ENCODE measurements at places on chromosomes 5 and 9.
A peak's percentile ranks its signal among the peaks of the same experiment; 100 is the strongest.

GRCh38 chr5:57532513-57533497 lies 50.2 kb upstream of the ACTBL2 start:
- no peak for DNase-seq

- DNase-seq, result no peak
These were observed 84.9 kb downstream of the PPIC start for GRCh38 chr5:122951658-122952057.

- no peak for DNase-seq
These were observed 113.0 kb downstream of the UGCG start for GRCh38 chr9:112009656-112010055.

DNA sequence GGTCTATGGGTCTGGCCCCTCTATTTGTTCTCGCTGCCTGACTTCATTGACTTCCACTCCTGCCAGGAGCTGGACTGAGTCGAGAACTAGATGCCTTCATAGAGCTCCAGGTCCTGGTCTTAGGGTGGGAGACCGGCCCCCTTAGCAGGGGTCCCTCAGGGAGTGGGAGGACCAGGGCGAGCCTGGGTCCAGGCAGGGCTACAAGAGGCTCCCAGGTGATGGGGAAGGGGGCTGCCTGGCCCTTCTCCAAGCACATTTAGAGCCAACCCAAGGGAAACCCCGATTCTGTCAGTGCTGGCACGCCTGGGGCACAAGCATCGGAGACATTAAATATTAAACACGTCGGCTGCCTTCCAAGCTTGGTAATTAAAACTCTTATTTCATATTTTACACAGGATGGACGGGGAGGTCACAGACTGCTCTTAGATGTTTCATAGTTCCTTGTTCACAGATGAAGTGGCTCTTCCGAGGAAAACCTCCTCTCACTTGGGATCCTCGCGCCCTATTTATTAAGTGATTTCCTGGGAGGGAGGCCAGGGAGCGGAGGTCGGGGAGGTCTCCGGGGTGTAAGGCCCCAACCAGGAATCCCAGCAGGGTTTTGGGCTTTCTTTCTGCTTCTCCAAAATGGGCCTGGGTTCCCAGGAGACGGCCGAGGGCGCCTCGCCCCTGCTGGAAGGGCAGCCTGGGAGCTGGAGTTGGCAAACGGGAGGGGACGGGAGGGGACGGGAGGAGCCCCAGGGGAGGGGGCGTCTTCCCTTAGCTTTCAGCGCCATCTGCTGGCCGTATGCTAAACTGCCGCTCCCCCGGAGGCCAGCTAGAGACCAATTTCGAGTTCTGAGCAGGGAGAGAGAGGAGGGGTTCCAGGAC lies 23.4 kb upstream of the ZBTB43 start:
- DNase-seq, result peak; percentile 81

DNA sequence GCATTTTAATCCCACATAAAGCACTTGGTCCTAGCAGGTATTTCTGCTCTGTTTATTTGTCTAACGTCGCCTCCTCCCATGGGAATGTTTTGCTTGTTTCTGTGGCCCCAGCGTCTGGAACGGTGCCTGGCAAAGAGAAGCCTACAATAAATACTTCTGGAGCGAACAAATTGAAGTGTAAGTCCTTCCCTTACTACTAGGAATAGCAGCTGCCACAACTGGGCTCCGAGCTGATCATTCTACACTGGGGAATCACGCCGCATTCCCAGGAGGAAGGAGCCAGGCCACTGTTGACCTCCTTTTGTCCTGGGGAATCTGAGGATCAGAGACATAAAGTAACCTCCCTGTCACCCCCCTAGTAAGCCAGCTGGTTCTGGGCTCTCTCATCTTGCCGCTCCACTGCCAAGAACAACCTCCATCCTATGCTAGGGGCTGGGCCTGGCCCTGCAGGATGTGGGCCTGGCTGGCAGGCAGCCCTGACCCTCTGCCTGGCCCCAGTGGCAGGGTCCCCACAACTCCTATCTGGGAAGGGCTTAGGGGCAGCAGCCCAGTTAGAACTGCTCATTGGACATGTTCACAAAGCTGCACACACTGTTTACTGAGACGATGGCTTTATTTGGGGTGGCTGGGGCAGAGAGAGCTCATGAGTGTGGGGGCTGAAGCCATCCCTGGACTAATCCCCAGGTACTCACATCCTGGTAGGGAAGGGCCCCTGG lies 82.8 kb downstream of the GTF3C4 start:
- DNase-seq, result no peak

DNA sequence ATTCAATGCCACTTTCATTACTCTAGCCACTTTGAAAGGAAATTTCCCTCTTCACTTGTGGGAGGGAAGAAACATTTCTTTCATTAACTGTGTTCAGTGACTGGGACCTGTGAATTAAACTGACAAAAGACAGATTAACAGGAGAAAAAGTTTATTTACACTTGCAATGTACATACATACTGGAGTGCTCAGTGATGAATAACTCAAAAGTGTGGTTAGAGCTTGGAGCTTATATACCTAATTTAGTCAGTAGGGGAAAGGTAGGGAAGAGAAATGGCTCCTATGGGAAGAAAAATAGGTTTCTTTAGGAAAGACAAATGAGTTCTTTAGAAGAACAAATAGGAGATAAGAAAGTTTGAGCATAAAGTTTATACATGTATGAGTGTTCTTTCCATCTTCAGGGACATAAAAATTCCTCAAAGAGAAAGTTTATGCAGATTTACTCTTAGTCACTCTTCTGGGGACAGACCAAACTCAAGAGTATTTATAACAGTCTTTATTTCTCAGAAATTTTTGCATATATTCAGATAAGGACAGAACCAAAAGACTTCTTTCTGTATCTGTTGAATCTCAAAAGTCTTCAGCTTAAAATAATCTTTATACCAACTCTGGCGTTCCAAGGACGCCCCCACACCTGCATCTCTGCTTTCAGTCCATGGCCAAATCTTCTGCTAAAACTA lies 120.0 kb upstream of the RAI14 start:
- no peak for DNase-seq

GRCh38 chr5:127585661-127586060 lies 63.2 kb upstream of the CTXN3 start:
- DNase-seq, result no peak

- no peak for DNase-seq
These were observed 95.8 kb upstream of the RARS1 start for GRCh38 chr5:168390491-168390890.

DNA sequence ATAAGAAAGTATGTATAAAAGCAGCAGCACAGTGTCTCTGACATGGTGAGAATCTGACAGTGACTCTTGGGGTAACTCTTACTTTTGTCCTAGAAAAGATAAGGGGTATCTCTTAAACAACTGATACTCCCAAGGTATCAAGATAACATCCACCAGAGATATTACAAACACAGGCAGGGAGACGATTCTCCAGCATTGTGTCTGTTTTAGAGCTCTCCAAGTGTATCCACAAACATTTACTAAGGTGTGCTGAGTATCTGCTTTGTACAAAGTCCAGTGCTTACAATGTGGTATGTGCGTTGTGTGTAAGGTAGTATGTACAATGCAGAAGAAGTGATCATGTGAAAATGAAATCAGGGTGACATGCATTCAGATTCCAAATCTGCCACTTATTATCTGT lies 4.4 kb upstream of the TMEM245 start:
- no peak for DNase-seq

- DNase-seq, result no peak
These were observed 53.8 kb upstream of the SNCAIP start for GRCh38 chr5:122258241-122258640.

- no peak for DNase-seq
These were observed 348.9 kb upstream of the ISL1 start for GRCh38 chr5:51034222-51034901.

- DNase-seq, result no peak
These were observed 2.3 kb downstream of the DENND4C start for GRCh38 chr9:19232823-19233194.

DNA sequence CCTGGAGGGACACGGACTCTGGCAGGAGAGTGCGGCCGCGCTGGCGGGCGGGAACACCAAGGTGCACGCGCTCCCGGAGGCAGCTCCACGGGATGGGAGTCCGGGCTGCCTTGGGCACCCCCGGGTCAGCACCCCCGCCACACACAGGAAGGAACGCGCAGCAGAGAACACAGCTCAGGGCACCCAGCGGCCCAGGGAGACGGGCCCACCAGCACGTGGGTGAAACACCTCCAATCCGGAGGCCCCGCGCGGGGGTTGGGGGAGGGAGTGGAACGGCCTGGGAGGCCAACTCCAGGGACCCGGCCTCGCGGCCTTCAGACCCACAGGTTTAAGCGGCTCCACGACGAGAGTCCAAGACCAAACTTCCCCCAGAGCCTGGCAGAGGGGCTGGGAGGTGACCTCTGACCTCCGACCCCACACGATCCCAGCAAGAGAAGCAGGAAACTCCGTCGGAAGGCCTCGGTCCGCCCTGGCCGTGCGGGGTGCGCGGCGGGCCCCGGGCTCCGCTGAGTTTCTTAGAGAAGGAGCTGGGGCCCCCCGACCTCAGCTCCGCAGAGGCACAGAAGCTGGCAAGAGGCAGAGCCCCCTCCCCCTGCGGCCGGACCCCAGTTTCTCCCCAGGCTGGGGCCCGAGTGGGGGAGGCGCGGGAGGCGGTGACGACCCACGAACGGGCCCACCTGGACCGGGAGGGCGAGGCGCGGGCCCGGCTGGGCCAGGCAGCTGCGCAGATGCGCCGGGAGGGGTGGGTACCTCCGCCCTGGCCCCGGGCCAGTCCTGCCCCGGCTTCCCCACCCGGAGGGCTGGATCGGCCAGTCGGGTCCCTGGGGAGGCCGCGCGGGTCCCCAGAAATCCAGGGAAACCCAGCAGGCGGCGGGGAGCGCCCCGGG lies 851 bp downstream of the NACC2 start:
- DNase-seq, result peak; percentile 41

DNA sequence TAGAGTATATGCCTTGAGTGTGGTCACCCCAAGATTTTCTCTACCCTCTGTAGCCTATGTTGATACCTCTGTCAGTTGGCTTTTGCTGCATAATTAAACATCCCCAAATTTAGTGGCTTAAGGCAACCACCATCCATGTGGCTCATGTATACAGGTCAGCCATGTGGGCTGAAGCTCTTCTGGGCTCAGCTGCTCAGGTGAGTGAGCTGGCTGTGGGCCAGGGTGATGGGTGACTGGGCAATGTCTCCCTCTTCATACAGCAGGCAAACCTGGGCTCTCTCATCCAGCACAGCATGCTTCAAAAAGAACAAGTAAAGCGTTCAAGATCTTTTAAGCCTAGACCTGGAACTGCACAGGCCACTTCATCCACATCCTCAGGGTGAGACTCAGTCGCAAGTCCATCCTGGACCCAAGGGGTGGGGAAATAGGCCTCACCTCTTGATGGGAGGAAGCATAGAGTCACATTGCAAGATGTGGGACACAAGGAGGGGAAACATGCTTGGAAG lies 188.2 kb upstream of the TAS2R1 start:
- no peak for DNase-seq

GRCh38 chr9:134193912-134194535 lies 29.7 kb upstream of the RNU6ATAC start:
- no peak for DNase-seq

GRCh38 chr5:142360607-142361120 lies 35.8 kb upstream of the SPRY4 start:
- DNase-seq, result no peak

DNA sequence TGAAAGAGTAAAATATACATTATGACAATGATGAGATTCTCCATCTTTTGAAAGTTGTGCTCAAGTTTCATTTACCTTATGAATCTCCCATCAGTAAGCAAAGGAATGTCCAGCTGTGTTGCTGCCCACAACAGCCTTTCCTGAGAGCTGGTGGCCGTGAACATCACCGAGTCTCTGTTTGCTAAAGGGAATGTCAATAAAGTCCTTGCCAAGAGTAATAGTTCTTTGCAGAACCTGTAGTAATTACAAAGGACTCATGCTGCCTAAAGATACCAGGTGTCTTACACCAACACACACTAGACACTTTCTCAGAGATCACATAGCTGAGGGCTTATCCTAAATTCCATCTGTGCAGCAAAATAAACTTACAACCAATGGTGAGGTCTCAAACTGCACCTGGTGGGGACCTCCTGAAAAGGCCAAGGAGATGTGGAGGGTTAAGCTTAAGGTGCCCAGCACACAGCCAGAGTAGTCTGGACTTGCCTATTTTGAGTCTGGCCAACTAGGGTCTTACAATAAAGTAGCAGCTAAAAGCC lies 111.1 kb upstream of the DAPK1 start:
- no peak for DNase-seq

- no peak for DNase-seq
These were observed 76.0 kb downstream of the ERBIN start for GRCh38 chr5:66002415-66002814.

DNA sequence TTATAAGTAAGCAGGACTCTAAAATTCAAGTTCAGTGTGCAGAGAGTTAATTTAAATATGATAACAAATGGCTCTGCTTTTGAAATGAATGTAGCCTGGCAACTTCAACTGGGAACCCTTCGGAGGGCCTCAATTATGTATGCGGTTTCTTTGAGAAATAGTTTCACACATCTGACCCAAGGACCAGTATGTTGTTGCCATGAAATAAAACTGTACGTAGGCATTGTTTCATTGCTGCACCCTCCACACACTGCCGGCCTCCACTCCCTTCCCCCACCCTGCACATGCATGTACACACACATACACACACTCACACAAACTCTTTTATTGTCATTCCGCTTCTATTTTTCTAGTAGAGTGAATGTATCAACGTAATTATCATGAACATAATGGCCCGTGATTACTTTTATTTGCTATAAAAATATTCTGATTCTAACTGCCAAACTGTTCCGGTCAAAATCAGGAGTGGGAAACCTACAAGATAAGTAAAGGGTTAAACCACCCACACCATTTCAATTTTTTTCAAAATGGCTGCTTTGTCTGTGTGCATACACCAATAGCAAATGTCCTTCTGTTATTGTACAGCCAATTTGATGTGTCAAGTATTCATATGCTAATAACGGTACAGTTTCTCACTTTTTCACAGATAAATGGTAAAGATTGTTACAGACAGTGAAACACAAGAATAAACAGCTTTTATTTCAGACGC lies 215.5 kb upstream of the TMEM161B start:
- no peak for DNase-seq

- no peak for DNase-seq
These were observed 1188.0 kb upstream of the CDH9 start for GRCh38 chr5:28226407-28226806.

- no peak for DNase-seq
These were observed 40.8 kb upstream of the KCNV2 start for GRCh38 chr9:2676466-2676865.

DNA sequence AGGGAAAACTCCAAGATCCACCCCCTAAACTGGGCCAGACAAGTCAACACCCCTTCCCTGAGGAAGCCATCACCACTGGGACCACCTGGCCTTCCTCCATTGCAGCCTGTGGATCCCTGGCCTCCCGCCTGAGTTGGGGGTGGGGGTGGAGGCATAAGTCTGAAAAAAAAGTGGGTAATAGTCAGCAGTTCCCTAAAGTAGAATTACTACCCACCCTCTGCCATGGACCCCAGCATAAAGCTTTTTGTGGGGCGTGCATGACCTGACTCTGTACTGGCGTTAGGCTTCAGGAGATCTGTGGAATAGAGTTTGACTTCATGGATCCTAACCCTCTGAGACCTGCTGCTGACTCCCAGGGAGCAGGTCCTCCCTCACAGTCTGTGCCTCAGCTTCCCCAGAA lies 2.0 kb upstream of the CXXC5 start:
- no peak for DNase-seq

GRCh38 chr9:132894862-132895835 lies 16.5 kb downstream of the SPACA9 start:
- DNase-seq, result no peak
